ENCODE measurements at places on chromosomes 2 and 18.

DNA sequence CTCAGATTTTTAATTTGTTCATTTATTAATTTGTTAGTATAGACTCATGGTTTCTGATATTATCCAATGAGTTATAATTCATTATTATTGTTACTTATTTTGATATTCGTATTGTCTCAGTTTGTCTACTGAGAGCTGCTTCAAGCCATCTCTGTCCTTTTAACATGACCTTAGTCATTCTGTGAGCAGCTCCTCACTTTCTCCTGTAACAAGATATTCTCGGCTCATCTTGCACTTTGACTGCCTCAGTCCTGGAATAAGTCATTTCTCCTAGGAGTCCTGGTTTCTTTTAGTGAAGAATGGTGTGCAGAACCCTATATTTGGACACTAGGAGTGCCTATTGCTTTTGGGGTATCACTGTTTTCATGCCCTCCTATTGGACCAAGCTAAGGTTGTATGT, 13.2 kb downstream of the ASB1 start:
- no peak for DNase-seq

DNA sequence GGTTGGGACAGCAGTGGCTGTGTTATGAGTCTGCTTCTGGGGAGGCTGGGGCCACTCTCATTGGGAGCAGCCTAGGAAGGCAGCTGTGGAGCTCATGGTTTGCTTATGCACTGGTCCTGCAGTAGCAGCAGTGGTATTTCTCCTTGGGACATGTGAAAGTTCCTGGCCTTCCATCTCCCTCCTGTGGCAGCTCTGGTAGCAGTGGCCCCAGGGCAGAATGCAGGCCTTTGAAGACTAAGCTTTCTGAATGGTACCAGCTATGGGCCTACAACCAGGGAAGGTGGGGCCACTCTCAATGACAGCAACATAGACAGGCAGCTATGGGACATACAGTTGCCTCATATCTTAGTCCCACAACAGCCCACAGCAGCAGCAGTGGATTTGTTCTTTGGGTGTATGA, 117.3 kb upstream of the VWC2L start:
- DNase-seq = no peak

GRCh38 chr2:135086222-135086621, 34.1 kb downstream of the RAB3GAP1 start:
- no peak for DNase-seq

- no peak for DNase-seq
Measured at GRCh38 chr2:18119883-18120282, 241.4 kb downstream of the KCNS3 start.

Measured in CD4-positive, alpha-beta T cell treated with Interleukin-6 at 100 ng/mL for 8 hours (primary cell).